Thoracic aorta (tissue), 2 donors: ENCODE measurements at places on chromosomes 11 and 22. TPM values are rescaled to one million over a fixed set of nuclear protein-coding genes. Genes with fewer than 3 reads are reported as not detected.

TENM4 gene
- total RNA-seq, result 6.1 TPM

DNA sequence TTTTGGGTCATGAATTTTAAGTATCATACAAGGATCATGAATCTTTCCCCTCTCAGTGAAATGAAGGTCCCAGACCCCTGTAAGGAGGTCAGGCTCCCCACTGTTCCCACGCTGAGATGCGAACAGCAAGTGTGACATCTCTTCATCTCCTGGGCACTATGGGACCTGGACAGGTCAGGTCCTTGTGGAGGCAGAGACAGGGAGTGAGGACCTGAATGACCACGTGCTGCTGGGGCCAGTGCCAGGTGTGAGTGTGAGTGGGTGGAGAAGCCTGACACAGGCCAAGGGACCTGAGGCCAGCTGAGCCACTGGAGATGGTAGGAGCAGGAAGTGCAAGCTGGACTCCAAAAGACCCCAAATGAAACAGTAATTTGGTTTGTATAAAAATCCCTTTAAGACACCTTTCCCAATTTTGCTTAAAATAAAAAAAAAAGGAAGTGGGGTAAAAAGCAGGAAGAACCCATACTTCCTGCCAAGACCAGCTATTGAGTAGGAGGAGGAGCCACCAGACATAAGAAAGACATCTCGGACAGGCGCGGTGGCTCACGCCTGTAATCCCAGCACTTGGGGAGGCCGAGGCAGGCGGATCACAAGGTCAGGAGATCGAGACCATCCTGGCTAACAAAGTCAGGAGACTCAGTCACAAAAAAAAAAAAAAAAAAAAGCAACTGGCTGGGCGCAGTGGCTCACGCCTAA, 35.4 kb upstream of the SERPIND1 start:
- no peaks in the 10 kb centered on the region for H3K4me1 ChIP-seq
- H3K27ac ChIP-seq, result no peak overlapping the region
- no peak for DNase-seq

- H3K4me3 ChIP-seq, result no peak overlapping the region
- DNase-seq, result no peak
- no peaks in the 10 kb centered on the region for H3K4me1 ChIP-seq
- H3K27ac ChIP-seq, result no peak overlapping the region
- no peaks in the 10 kb centered on the region for H3K27me3 ChIP-seq
- no peaks in the 10 kb centered on the region for H3K36me3 ChIP-seq
Observed at GRCh38 chr11:133515107-133515506, 17.2 kb downstream of the OPCML start.

DNA sequence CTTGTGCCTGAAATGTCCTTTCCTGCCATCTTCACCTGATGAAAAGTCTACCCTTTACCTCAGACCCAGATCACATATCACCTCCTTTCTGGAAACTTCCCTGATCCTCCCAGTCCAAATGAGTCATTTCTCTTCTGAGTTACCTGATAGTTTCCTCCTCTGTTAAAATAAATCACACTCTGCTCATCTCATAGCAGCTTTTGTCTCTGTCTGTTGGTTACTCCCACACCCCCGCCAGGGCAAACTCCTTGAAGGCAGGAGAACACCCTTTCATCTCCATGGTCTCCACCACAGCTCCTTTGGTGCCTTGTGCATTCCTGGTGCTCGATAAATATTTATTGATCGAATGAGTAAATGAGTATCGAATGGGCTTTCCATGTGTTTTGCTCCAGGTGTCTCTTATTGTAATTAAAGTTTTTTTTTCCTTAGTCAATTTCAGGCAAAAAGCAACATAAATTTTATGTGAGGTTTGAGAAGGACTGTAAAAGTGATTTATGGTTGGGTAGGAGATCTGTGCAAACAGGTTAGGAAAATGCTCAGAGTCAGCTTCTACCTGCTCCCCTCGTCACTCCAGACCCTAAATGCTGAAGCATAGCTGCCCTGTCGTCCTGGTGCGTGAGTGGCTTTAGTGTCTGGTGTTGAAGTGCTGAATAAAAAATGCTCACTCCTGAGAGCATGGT, 178.2 kb downstream of the GRIK4 start:
- H3K27ac ChIP-seq, result no peak overlapping the region
- no peak for DNase-seq
- H3K27me3 ChIP-seq, result no peaks in the 10 kb centered on the region
- no peak overlapping the region for H3K4me3 ChIP-seq
- H3K4me1 ChIP-seq, result no peaks in the 10 kb centered on the region

CEND1 gene
- not detected for total RNA-seq

DNA sequence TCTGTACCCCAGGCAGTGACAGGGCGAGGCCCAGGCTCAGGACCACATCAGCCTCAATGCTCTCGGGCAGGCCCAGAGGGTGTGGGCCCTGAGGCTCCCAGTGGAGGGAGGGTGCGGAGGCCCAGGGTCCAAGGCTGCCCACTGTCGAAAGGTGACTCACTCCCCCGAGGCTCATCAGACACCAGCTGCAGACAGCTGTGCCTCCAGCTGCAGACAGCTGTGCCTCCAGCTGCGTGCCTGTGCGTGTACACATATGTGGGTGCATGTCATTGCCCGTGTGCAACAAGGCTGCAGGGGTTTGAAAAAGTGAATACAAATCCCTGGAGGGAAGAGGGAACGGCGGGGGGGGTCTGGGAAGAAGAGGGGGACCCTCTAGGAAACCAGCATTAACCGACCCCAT, 134.3 kb downstream of the BRD1 start:
- no peak for DNase-seq
- H3K36me3 ChIP-seq, result no peaks in the 10 kb centered on the region
- H3K4me1 ChIP-seq, result no peaks in the 10 kb centered on the region
- H3K27ac ChIP-seq, result no peak overlapping the region

TLCD5 gene
- total RNA-seq, result 8.0 TPM

RHOD gene
- total RNA-seq, result 51.3 TPM

FJX1 gene
- 5.4 TPM for total RNA-seq

- no peaks in the 10 kb centered on the region for H3K27me3 ChIP-seq
- H3K4me3 ChIP-seq, result no peak overlapping the region
- DNase-seq, result no peak
- H3K4me1 ChIP-seq, result no peaks in the 10 kb centered on the region
- H3K36me3 ChIP-seq, result no peaks in the 10 kb centered on the region
Observed at GRCh38 chr11:429391-429790, 12.4 kb downstream of the ANO9 start.

GRCh38 chr11:97107604-97108003, 717.8 kb downstream of the JRKL start:
- no peaks in the 10 kb centered on the region for H3K27me3 ChIP-seq
- H3K36me3 ChIP-seq, result no peaks in the 10 kb centered on the region
- no peak for DNase-seq
- H3K27ac ChIP-seq, result no peak overlapping the region
- H3K4me3 ChIP-seq, result no peak overlapping the region

DNA sequence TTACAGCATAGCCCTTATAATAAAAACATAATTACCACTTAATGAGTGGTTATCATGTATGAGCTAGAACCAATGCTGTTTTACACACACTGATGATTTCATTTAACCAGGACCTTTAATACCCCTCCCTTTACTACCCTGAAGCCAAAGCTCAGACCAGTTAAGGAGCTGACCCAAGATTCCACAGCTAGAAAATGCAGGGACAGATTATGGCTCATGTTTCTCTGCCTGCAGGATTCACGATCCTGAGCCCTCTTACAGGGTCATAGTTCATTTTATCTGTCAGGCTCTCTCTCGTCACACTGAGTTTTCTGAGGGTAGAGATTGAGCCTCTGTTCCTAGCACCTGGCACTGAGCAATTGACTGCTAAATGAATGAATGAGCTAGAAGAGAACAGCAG, 27.4 kb downstream of the TUB start:
- H3K36me3 ChIP-seq, result peaks cover 9% of the 10 kb centered on the region
- H3K4me3 ChIP-seq, result no peak overlapping the region
- H3K27me3 ChIP-seq, result no peaks in the 10 kb centered on the region
- no peak for DNase-seq
- no peaks in the 10 kb centered on the region for H3K4me1 ChIP-seq

GRCh38 chr22:32206774-32207758, 2.2 kb upstream of the RFPL2 start:
- no peak for DNase-seq
- no peak overlapping the region for H3K27ac ChIP-seq
- no peaks in the 10 kb centered on the region for H3K4me1 ChIP-seq
- no peak overlapping the region for H3K4me3 ChIP-seq
- no peaks in the 10 kb centered on the region for H3K27me3 ChIP-seq

- no peaks in the 10 kb centered on the region for H3K27me3 ChIP-seq
- no peak for DNase-seq
- no peaks in the 10 kb centered on the region for H3K36me3 ChIP-seq
- peak overlapping the region; percentile 84 for H3K4me3 ChIP-seq
- no peak overlapping the region for H3K27ac ChIP-seq
- no peaks in the 10 kb centered on the region for H3K4me1 ChIP-seq
Observed at GRCh38 chr22:30668386-30668710, 673 bp upstream of the DUSP18 start.

EIF3F gene
- total RNA-seq, result 125 TPM

DNA sequence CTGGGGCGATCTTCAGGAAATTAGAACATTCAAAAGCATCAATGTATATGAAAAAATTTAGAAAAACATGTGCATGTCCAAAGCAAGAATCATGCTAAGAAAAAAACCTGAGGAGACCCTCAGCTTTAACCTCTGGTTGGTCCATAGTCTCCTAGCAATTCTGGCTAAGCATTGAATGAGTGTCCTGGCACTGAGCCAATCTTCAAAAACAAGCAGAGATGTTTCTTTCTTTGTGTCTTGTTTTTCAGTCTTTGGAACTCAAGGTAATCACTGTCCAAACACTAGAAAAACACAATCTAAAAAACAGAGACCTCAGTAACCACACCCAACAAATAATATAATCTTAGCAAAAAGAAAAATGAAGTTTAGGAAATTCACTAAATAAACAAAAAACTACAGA, 205.4 kb upstream of the CARD18 start:
- H3K27me3 ChIP-seq, result no peaks in the 10 kb centered on the region
- H3K4me1 ChIP-seq, result no peaks in the 10 kb centered on the region

DNA sequence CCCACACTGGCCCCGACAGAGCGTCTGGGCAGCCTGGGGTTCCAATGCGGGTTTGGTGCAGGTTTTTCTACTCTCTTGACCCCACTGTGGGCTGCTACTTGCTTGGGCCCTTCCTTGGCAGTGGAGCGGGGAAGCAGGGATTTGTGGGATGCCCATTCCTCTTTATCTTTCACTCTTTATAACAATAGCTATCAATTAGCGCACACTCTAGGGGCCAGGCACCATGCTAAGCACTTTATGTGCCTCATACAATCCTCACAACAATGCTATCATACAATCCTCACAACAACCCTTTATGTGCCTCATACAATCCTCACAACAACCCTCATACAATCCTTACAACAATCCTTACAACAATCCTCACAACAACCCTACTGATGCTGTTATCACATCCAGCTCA, 12.7 kb downstream of the ACCS start:
- H3K4me3 ChIP-seq, result no peak overlapping the region
- H3K27ac ChIP-seq, result no peak overlapping the region
- no peaks in the 10 kb centered on the region for H3K27me3 ChIP-seq
- no peak for DNase-seq
- H3K36me3 ChIP-seq, result peaks cover 9% of the 10 kb centered on the region
- no peaks in the 10 kb centered on the region for H3K4me1 ChIP-seq

GRCh38 chr11:36381015-36381360, 84.9 kb downstream of the PRR5L start:
- peak overlapping the region; percentile 48 for H3K4me3 ChIP-seq
- no peak overlapping the region for H3K27ac ChIP-seq
- no peaks in the 10 kb centered on the region for H3K36me3 ChIP-seq
- H3K4me1 ChIP-seq, result peaks cover 18% of the 10 kb centered on the region
- H3K27me3 ChIP-seq, result no peaks in the 10 kb centered on the region

- H3K36me3 ChIP-seq, result no peaks in the 10 kb centered on the region
- peaks cover 5% of the 10 kb centered on the region for H3K4me1 ChIP-seq
- no peak overlapping the region for H3K4me3 ChIP-seq
- no peak for DNase-seq
- no peak overlapping the region for H3K27ac ChIP-seq
Observed at GRCh38 chr22:27153386-27153785, 496.0 kb downstream of the MIAT start.

- no peaks in the 10 kb centered on the region for H3K27me3 ChIP-seq
- H3K27ac ChIP-seq, result no peak overlapping the region
- no peaks in the 10 kb centered on the region for H3K4me1 ChIP-seq
- H3K4me3 ChIP-seq, result no peak overlapping the region
- no peaks in the 10 kb centered on the region for H3K36me3 ChIP-seq
- no peak for DNase-seq
Observed at GRCh38 chr11:8351223-8351622, 87.5 kb upstream of the LMO1 start.

GRCh38 chr11:99370549-99371216, 349.9 kb downstream of the CNTN5 start:
- peak overlapping the region; percentile 49 for H3K4me3 ChIP-seq
- H3K36me3 ChIP-seq, result no peaks in the 10 kb centered on the region
- no peak for DNase-seq
- peak overlapping the region; percentile 52 for H3K27ac ChIP-seq
- no peaks in the 10 kb centered on the region for H3K27me3 ChIP-seq

DNA sequence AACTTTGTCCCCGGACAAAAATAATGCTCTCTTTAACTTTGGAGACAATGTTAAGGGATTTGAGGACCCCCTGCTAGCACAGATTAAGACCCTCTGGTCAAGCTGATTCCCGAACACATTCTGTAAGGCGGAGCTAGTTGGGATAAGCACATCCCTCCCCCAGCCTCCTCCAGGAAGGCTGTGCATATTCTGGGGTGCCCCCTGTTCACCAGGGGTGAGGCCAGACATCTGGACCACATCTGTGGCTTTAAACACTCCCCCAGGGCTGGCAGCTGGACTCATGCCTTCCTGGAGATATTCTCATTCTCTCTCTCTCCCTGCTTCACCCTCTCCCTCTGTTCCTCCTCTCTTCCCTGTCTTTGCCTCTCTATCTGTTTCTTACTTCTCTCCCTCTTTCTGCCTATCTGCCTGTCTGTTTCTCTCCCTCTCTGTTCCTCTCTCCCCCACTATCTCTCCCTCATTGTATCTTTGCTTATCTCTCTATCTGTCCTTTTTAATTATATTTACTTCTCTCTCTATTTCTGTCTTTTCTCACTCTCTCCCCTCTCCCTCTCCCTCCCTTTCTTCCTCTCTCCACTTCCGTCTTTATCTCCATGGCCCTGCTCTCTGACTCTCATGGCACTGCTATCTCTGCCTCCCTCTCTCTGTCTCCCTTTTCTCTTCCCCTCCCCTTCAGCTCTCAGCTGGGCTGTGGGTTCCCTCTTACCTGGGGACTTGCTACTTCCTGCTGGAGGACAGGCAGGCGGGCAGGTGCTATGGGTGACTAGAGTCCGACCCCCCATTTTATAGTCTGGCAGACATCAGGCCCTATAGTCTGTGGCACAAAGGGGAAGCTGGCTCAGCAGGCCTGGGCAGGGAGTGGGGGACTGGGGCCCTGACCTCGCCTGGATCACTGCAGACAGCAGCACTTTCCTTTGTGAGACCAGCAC, at the start of gene CRYBB1:
Gene CRYBB1 (minus strand): TSS at position 757 of the 929 bp plus-strand sequence. CDS start 1,708 bp downstream, outside the sequence.
- H3K27ac ChIP-seq, result no peak within 1 kb of the TSS
- H3K27me3 ChIP-seq, result no peaks in the 10 kb centered on the region
- DNase-seq, result no peak
- H3K4me1 ChIP-seq, result no peaks in the 10 kb centered on the region
- no peak within 1 kb of the TSS for H3K4me3 ChIP-seq
- no peaks in the 10 kb centered on the region for H3K36me3 ChIP-seq
